ENCODE measurements at places on chromosomes 5 and 9.

GRCh38 chr5:1542781-1543180 lies 19.0 kb upstream of the LPCAT1 start:
- no peak for DNase-seq

DNA sequence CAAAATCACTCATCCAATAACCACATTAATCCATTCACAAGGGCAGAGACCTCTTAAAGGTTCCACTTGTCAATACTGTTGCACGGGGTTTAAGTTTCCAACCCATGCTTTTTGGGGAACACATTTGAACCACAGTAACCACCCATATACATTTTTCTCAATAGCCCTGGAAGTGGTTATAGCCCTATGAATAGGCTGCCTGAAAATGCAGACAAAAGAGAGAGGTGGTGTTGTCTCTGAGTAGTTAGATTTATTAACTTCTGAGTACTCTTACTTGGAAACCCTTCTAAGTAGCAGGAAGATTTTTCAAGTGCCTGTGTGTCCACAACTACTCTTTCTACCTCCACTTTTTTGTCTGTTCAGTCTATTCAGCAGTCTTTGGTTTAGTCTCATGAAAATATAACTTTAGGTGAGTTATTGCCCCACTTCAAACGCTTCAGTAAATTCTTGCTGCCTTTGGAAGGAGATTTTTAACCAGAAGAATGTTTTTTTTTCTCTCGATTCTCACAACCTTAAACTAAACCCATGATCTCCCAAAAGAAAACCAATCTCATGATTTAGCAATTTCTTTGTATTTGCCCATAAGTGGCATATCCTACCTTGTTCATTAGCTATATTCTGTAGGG lies 42.6 kb downstream of the ARHGEF28 start:
- no peak for DNase-seq

- DNase-seq = no peak
Measured at GRCh38 chr5:41754857-41755256, 115.4 kb downstream of the OXCT1 start.

GRCh38 chr9:73149371-73150067 lies 2.1 kb upstream of the ANXA1 start:
- DNase-seq = no peak

DNA sequence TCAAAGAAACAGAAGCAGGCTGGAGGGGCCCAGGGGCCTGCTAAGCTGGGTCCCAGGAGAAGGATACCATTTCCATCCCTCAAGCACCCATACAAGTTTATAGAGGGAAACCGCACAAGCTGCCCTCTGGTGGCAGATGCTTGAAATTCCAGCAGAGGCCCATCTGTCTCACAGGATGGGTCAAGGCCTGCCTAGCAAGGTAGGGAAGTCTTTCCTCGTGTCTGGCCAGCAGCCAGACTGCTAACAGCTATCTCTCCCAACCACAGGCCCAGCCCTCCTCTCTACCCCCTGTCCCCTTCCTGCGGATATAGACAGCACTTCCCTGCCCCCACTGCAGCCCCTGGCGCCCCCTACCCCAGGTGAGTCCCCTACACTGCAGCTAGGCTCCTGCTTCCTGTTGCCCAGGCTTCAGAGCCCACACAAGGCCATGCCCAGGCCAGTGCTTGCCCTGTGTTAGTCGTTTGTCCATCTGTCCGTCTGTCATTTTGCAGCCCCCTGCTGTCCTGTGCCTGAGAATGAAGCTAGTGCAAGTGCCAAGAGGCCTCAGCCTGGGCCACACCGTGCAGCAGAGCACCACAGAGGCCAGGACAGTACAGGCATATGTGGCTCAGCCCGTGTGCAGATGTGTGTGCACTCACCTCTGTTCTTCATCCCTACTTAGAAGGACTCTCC lies 26.2 kb downstream of the TCF7 start:
- DNase-seq = peak; percentile 86

DNA sequence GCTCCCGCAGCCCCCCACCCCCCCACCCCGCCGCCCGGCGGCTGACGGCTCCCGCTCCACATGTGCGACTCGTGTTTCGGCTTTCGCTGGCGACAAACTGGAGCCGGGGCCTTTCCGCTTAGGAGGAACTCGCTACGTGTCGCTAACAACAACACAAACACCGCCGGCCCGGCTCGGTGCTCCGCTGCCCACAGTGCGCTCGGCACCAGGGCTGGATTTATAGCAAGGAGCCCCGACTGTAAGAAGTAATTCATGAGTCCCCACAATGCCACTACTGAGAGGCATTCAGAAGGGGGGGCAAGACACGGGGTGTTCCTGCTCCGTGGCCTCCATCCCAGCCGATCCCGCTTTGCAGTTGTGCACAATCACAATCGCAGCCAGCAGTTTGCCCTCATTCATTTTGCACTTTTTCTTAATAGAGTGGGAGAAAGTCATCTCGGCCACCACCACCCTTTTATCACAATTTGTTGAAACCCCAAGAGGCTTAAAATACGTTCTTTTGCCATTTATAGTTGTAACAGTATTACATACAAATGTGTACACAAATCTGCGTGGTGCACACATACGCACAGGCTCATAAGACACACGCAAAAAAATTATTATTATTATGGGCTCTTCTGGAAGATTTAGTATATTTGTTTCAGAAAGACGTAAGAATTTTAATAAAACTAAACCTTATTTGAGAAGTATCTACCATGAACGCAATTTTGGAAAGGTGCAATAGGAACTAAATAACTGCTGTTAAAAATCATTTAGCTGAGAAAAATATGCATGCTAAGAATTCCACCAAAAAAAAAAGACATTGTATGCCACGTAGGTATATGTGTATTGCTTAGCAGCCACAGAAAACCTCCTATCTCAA lies 48.1 kb downstream of the EBF1 start:
- peak; percentile 64 for DNase-seq

DNA sequence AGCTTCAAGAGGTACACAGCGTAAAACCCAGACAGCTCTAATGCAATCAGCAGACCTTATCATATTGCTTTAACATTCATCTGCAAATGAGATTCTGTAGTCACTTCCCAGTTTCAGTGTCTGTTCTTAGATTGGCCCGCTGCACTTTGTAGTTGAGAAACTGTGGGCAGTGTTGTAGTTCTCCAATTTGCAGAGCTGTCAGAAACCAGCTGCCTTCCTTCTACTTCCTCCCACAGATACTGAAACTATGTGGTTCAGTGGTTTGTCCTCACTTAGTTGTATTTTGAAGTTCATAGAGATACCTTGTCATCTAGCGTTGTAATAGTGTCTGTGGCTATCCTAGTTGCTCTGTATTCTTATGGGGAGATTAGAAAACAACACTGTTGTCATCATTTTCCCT lies 39.6 kb upstream of the TRIM36 start:
- no peak for DNase-seq

DNA sequence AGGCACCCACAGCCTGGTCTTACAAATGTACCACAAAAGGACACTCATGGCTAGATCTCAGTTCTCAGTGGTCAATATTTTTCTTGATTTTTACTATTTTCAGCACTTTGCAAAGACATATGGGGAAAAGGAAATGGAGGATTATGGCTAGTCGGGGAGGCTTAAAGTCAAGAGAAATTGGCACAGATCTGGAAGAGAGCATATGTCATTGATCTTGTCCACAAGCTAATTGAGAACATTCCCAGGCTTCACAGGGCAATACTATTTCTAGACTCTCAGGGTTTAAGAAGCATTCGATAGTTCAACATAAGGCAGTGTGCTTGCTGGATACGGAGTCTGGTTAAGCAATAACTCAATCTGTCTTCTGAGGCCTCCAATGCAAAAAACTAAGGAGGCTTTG lies 285.8 kb downstream of the ZNF608 start:
- no peak for DNase-seq

- DNase-seq = no peak
Measured at GRCh38 chr5:24497145-24497544, 147.6 kb downstream of the CDH10 start.

- no peak for DNase-seq
Measured at GRCh38 chr9:70421272-70422180, 7.1 kb upstream of the KLF9 start.

DNA sequence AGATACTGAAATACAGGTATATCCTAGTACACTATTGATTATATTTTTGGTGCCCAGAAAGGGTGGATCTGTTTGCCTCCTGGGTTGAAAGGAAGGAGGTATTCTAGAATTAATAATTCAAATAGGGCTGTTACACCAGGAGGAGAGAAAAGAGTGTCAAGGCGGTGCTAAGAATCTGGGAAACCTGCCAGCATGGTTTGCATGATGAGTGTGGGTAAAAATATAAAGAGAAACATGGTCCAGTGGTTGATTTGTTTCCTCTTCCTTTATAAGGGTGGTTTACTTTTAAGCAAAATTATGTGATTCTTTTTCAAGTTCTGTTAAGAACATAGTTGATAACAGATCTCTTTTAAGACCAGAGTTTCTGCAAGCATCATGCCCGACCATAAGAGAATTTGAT lies 69.4 kb upstream of the NFIB start:
- no peak for DNase-seq

- no peak for DNase-seq
Measured at GRCh38 chr5:41876678-41877077, 6.5 kb upstream of the OXCT1 start.

- DNase-seq = no peak
Measured at GRCh38 chr9:122277285-122277897, 12.7 kb downstream of the MRRF start.

DNA sequence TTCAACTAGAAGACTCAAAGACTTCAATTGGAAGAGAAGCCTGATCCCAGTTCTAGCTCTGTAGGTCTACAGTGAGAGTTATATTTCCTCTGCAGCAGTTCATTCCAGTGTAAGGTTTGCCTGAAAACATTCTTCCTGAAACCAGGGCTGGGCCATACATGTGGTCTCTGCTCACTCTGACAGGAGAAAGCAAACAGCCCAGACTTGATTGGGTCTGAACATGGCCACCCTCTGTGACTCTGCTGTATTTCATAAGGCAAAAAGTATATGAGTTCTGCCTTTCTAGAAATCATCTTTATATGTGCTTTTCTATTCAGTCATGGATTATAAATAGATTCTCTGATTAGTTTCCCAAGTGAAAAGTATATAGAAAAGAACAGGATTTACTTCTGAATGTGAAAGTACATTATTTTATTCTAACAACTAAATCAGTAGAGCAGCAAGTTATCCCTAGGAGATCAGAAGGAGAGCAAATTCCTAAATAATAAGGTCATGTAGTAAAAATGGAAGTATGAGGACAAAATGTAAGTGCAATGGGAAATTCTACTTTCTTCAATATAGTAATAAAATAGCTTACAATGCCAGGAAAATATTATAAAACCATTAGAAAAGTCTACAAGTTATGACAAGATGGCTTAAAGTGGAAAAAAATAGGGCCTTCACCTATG lies 144.3 kb downstream of the EFNA5 start:
- DNase-seq = no peak

DNA sequence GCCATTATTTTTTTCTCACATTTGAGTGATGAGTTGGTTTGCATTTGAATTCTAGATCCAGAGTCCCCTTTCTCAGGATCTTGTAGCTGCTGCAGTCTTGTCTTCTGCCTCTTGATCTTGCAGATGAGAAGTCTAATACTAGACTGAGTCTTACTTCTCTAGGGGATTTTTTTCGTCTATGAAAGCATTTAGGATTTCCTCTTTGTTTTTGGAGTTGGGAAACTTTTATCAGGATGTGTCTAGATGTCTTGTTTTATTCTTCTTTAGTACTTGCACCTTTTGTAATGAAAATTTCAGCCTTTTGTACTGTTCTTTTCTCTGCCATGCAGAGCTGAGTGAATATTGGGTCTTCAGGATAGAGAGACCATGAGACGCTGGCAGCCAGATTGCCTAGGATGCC lies 65.4 kb downstream of the ZNF618 start:
- DNase-seq = no peak

DNA sequence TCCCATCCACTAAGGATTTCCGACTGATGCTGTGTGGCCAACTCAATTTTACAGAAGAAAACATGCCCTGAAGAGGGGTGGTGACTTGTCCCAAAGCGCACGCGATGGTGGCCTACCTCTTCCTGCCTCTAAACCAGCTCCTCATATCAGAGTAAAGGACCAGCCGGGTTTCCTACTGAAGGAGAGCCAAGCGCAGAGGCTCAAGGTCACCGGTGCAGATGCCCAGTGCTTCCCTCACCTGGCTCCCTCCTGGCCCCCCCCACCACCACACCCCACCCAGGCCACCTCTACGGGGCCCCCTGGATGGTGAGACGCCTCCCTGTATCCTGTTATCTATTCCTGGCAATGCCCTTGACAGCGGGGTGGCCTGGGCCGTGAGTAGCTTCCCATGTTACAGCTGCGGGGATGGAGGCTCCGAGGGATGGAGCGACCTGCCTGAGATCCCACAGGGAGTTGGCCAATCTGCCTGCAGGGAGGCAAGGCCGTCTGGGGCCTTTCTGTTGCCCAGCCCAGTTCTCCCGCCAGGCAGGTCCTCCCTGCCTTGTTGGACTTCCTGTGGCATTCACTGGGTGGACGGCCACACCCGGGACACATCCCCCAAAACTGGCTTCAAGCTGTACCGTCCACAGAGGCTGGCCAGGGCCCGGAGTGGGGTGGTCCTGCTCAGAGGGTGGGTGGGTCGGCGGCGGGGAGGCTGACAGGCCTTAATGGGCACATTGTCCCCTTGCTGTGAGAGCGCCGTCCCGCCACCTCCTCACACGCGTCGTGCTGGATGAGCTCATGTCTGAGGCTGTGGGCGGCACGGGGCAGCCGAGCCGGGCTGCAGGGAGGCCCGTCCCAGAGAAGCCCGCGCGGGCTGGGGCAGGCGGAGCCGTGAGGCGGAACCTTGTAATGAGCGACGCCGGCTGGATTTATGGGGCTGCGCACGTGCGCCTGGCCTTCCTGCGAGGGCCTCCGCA lies 72.5 kb downstream of the MACROH2A1 start:
- DNase-seq = no peak

DNA sequence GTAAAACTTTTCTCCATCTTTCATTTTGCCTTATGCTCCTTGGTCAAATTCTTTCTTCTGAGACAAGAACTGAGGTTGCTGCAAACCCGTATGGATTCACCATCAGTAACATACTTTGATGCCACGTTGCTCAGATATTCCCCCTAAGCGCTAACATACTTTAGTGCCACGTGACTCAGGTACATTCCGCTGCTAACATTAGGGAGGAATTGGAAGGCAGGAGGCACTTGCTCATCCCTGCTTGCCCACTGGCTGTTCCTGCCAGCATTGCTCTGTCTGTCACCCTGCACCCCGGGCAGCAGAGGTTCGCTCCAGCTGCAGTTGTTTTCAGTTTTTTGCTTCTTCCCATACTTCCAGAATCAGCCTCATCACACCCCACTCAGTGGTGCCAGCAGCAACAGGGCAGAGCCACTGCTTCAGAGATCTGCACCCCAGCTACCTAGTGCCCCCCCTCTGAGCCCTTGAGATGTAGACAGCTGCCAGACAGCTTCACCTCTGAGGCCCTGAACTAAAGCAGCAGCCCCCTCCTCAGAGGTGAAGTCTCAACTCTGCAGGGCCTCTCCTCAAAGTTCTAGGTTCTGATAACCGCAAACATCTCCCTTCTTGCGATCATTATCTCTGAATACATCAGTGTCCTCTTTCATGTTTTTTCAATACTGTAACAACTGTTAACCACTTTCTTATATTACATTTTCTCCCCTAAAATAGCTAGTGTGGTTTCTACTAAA lies 228.0 kb upstream of the KIF2A start:
- no peak for DNase-seq

- DNase-seq = no peak
Measured at GRCh38 chr5:159241946-159242552, 21.0 kb upstream of the UBLCP1 start.

- no peak for DNase-seq
Measured at GRCh38 chr9:78871452-78872331, 574.8 kb downstream of the PSAT1 start.
